GM23248 (cell line): ENCODE measurements at places on chromosomes 7 and 10. TPM values are rescaled to one million over a fixed set of nuclear protein-coding genes. Genes with fewer than 3 reads are reported as not detected.

- DNase-seq: peak; percentile 88
Measured at GRCh38 chr10:44978570-44979280, at the start of gene DEPP1. Gene DEPP1, minus strand, starts transcription at chr10:44978809. Its CDS starts 779 bp downstream, at chr10:44978030.

- no peak for DNase-seq
Measured at GRCh38 chr10:82505009-82505408, 630.0 kb downstream of the NRG3 start.

VWDE gene
- total RNA-seq: not detected in 2 replicates

MMP21 gene
- not detected in 2 replicates for total RNA-seq

GPR15LG gene
- total RNA-seq: not detected in 2 replicates

DNA sequence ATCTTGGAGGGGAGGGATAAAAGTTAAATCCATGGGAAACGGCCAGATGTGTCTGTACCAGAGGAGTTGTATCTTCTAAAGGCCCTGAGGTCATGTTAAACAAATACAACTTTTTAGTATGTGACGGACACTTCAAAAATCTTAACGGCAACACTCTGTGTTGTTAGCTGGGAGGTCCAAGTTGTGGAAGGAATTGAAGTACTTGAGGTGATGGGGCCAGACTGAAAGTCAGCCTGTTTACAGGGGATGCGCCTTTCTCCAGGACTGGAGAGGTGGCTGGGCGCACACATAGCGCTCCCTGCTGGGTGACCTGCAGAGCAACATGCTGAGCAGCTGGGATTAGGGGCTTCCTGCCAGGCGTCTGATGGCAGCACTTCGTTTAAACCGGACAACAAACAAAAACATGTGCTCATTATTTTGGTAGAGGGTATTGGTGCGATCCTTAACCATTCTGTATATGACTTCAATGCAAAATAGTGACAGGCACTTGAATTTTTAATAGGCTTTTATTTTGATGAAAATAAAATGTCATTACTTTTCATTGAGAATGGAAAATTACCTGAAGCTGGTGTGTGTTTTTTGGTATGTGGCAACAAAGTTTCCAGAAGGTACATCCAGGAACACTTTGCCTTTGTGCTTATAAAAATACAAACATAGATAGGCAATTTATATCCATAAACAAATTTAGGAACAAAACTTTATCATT lies 198.2 kb downstream of the MLLT10 start:
- DNase-seq: peak; percentile 81

DNA sequence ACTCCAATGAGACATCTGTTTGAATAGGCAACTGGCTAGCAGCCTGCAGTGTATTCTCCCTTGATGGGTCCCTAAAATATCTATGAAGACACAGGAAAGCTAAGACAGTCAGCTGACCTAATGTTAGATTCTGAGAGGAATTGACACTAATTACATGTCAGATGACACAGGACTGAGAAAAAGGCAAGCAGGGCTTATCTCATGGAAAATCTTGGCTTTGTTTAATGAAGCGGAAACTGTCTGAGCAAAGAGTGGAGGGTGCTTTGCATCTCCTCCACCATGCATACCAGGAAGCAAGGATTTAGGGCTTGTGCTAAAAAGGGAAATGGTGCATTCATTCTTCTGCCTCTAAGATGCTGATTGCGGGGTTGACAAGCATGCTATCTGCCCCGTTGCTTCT lies 135.5 kb upstream of the GLI3 start:
- DNase-seq: no peak

GRCh38 chr10:24642921-24643678 lies 80.6 kb downstream of the ARHGAP21 start:
- DNase-seq: peak; percentile 90

DNA sequence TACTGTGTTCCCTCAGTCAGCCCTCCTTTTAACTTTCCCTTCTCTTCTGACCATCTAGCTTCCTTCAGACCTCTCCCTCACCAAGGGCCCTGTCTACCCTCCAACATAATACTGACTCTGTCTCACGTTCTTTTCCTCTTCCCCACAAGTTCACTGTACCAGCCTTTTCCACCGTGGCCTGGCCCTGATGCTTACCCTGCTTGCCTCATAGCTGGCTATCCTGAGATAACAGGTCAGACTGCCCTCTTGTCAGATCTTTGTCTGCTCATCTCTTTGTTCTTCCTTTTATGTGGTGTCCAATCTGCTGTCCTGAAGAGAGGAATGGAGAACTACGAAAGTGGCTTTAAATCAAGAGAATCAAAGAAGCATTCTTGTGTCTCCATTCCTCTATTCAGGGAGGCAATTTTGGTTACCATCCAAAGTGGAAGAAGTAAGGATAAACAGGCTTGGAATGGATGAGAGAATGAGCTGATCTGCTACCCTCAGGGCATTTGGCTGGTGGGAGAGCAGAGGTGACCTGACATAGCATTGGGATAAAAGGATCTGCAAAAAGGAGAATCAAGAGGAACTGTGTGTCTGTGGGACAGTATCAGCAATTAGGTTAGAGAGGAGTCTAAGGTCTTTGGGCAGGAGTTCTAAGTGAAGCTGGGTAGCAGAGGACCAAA lies 8.1 kb downstream of the BTAF1 start:
- no peak for DNase-seq

LDB3 gene
- under 0.01 and 0.11 TPM in 2 replicates for total RNA-seq

GRCh38 chr10:17244700-17245365 lies 16.8 kb downstream of the VIM start:
- peak; percentile 12 for DNase-seq

CUZD1 gene
- 0.11 and 0.13 TPM in 2 replicates for total RNA-seq

GIMAP6 gene
- not detected in 2 replicates for total RNA-seq

- DNase-seq: no peak
Measured at GRCh38 chr7:69762821-69763352, 164.6 kb downstream of the AUTS2 start.

FFAR4 gene
- total RNA-seq: not detected in 2 replicates

PAX4 gene
- not detected in 2 replicates for total RNA-seq

DNA sequence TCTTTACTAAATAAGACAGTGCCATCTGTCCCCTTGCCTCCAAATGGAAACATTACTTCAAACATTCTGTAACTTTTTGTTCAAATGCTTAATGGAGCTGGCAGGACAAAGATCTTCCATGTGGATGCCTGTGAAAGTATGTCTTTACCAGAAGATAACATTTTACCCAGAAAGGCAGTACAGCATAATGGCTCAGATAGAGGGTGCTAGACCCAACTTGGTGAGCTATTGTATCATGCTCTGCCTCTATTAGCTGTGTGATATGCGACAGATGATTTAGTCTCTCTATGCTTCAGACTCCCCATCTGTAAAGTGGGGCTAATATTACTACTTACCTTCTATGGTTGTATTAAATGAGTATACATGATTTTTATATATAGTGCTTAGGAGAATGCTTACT lies 8.8 kb upstream of the SMKR1 start:
- peak; percentile 42 for DNase-seq

DNA sequence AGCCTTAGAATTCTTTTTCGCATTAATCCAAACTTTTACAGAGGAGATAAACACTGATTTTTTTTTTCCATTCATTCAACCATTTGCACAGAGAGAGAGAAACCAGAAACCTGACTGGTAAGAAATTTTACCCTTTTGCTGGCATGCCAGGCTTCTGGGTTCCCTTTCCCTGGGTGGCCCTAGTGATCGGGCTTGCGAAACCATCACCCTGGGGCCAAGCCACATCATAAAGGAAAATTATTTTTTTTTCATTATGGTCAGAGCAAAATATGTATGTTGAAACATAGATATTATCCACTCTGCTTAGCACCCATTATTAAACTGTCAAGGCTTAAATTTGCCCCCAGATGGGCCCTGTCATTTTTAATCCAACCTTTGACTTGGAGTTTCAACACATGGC lies 55.4 kb upstream of the INHBA start:
- no peak for DNase-seq

CYP2C9 gene
- total RNA-seq: not detected in 2 replicates

C10orf105 gene
- total RNA-seq: not detected in 2 replicates

DNA sequence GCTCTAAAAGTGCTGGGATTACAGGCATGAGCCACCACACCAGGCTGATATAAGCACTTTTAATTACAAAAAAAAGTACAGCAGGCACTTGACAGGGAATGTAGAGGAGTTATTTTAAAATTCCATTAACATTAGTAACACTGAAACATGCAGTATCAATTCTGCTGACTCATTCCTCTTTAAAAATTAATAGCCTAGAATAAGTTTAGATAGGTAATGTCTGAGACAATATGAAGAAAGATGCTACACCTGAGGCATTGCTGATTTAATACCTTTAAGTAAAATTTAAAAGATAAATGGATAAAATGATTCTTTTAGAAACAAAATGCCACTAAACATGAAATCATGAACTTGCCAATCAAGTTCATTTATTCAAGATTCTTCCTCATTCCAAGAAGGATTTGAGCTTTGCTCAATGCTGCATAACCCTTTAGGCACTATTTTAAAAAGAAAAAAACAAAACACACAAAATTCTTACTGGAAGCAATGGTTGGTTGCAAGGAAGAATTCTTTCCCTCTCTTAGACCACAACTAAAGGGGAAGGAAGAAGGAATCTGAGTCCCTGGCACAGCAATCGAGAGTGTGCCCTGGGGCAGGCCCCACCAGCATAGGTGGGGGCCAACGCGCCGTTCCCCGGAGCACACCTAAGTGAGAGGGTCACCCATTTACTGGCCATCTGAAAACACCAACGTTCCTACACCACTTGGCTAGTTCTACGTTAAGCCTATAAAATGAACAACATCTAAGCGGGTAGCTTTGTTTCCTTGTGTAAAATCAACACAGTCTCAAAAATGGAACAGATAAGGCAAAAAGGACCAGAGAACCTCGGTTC lies 26.6 kb downstream of the ESYT2 start:
- peak; percentile 59 for DNase-seq

DNA sequence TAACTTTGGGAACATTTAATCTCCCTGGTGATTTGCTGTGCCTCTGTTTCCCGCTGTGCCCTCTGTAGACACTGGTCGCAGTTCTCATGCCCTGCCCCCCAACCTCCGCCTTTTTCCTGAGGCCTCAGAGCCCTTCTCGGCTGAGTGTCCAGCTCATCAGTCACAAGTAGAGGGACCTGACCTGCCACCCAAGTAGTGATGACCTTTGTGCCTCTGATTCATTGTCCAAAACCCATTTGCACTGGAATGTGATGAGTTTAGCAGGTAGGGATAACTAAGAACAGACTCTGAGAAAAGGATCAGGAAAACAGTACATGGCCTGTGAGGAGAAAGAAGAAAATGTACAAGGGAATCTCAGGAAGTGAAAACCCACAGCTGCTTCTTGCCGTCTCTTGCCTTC lies 58.8 kb downstream of the LANCL2 start:
- DNase-seq: no peak

ABCA13 gene
- total RNA-seq: 0.11 TPM in 1 of 2 replicates, not detected in the other

GJD4 gene
- total RNA-seq: not detected in 2 replicates

GRCh38 chr7:85703251-85704010 lies 516.6 kb upstream of the SEMA3D start:
- no peak for DNase-seq

ENO4 gene
- total RNA-seq: 0.11 and 0.51 TPM in 2 replicates

- peak; percentile 48 for DNase-seq
Measured at GRCh38 chr7:55573234-55573900, 1.1 kb upstream of the VOPP1 start.
